ENCODE measurements at places on chromosomes 12 and 14.

DNA sequence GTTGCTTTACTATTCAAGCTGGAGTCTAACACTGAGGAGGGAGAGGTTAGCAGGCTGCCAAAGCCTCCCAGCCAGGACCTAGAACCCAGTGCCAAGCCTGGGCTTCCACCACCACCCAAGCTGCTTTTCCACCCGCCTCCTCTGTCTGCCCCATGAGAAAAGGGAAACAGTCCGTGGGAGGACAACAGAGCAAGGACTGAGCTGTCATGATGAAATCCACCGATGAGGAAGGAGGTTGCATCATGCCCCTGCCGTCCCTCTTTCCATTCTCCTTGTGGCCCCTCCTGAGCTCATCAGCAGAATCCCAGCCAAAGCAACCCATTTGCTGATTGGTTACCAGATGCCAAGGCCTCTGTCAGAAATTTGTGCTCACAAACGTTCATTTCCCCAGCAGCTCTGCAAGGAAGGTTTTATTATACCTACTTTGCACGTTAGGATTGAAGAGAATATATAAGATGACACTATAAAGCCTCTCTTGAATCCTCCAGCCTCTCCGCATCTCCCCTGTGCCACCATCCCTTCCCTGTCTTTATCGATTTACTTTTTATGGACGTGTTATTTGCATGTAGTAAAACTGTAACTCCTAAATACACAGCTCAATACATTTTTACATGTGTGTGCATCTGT is 6.3 kb upstream of the SERPINA1 start:
- DNase-seq = no peak

DNA sequence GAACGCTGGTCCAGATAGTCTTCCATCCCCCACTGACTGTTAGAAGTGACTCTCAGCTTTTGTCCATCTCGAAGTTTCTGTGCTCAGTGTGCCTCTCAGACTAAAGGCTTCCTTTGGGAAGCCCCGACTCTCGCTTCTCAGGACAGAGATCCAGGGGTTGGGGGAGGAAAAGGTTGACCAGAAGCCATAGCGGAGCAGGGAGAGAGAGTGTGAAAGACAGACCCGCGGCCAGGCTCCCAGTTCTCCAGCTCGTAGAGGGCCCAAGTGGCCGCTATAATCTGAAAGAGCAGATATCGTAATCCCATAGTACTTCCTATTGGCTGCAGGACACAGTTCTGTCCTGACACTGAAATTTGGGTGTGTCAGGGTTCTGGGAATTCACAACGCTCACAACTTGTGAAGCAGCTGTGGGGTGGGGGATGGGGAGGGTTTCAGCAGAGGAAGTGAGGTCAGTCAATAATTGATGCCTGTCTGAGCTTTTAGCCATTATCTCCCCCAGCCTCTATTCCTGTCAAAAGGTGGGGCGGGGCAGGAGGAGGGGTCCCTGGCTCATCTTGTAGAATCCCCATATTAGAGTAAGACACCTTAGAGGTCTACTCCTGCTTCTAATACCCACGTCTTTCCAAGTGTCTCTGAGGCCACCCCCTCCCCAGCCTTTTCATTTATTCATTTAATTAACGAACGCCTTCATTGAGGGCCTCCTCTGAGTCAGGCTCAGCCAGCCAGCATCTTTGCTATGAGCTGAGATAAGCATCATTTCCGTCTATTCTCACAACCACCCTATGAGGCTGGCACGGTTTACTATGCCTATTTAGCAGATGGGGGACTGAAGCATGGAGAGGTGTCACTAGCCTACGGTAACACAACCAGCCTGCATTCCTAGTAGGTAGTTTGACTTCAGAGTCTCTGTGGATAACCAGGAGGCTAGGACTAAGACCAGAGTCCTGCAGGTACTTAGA is 1.6 kb upstream of the ACVRL1 start:
- DNase-seq = no peak

- DNase-seq = no peak
Measured at GRCh38 chr12:71216725-71217579, 59.2 kb upstream of the TSPAN8 start.

GRCh38 chr14:101223127-101223526 is 319.6 kb upstream of the RTL1 start:
- no peak for DNase-seq

DNA sequence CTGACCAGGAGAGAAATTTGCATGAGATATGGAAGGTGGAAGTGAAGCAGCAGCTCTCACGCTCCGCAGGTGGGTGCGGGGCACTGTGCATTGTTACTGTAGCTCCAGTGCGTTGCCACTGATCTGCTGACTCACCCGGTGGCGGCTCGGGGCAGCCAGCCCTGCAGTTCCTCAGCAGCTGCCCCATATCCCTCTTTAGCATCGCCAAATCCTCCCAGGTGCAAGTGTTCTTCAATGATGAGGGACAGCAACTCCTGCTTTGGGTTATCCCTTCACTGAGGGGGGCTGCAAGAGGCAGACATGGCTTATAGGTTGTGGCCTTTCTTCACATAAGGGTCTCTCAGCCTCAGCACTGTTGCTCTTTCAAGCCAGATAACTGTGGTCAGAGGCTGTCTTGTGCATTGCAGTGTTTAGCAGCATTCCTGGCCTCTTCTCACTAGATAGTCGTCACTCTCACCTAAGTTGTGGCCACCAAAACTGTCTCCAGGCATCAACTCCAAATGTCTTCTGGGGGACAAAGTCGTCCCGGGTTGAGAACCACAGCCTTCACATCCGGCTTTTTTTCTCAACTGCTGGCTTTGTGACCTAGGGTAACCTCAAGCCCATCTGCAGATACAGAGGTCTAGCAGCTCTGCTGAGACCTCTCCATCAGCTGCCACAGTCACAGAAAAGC is 180.8 kb downstream of the EFCAB11 start:
- DNase-seq = peak; percentile 41

Measured in stimulated activated CD8-positive, alpha-beta memory T cell treated with anti-CD3 and anti-CD28 coated beads, Interleukin-12 subunit alpha, Interleukin-12 subunit beta, amount 100 ng/mL, for 4 hours (primary cell).